Upper lobe of left lung (tissue), 6 donors: ENCODE measurements at places on chromosomes 11 and 22.

DNA sequence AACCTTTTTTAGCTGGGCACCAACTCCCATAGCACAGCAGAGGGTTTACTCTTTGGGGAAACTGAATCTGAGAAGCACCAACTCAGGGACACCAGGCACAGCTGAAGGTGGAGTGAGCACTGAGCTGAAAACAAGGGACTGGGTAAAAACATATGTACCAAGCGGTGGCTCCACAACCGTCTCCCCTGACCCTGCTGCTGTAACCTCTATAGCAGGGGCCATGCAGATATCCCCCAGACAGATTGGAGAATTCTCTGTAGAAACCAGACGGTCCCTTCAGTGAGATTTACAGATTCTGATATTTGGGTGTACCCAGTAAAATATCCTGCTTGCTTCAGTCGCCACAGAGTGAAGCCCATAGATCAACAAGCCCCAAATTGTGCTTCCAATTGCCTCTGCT lies 4.3 kb upstream of the SNX32 start:
- H3K4me3 ChIP-seq: no peak overlapping the region
- H3K27ac ChIP-seq: no peak overlapping the region
- DNase-seq: no peak

- H3K27me3 ChIP-seq: no peaks in the 10 kb centered on the region
- no peaks in the 10 kb centered on the region for H3K36me3 ChIP-seq
- H3K4me1 ChIP-seq: no peaks in the 10 kb centered on the region
- no peak overlapping the region for H3K4me3 ChIP-seq
Observed at GRCh38 chr11:119626871-119627270, 102.1 kb downstream of the NECTIN1 start.

DNA sequence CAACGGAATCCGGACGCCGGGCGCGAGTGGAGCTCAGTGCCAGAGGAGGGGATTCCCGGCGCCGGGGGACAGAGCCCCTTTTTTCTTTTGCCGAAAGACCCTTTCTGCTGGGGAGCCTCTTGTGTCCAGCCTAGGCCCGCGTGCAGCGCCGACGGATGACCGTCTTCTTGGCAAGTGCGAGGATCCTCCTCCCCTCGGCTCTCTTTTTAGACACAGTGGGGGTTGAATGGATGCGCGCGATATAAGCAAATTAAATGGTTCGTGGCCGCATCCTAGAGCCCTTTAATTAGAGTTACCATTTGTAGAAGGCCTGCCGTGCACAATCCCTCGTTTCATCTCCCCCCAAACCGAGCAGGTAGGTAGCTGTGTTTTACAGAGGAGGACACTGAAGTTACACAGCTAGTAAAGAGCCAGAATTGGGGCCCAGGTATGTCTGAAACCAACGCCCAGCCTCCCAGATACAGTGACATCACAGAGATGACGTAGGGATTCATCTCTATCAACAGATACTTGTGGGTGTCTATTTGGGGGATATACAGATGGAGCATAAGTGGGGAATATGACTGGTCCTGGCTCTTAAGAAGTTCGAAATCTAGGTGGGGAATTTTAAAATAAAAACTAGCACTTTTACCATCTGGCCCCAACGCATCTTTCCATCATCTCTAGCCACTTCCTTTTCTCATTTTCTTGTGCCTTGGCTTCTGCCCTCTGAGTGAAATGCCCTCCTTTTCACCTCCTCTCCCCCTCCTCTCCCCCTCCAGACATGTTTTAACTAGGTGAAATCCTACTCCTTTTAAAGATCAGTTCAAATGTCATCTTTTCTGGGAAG lies 875 bp downstream of the TCP11L1 start:
- peak overlapping the region; percentile 99 for H3K27ac ChIP-seq
- peak overlapping the region; percentile 92 for H3K4me3 ChIP-seq
- no peak for DNase-seq
- H3K4me1 ChIP-seq: peaks cover 12% of the 10 kb centered on the region
- H3K36me3 ChIP-seq: peaks cover 5% of the 10 kb centered on the region

DNA sequence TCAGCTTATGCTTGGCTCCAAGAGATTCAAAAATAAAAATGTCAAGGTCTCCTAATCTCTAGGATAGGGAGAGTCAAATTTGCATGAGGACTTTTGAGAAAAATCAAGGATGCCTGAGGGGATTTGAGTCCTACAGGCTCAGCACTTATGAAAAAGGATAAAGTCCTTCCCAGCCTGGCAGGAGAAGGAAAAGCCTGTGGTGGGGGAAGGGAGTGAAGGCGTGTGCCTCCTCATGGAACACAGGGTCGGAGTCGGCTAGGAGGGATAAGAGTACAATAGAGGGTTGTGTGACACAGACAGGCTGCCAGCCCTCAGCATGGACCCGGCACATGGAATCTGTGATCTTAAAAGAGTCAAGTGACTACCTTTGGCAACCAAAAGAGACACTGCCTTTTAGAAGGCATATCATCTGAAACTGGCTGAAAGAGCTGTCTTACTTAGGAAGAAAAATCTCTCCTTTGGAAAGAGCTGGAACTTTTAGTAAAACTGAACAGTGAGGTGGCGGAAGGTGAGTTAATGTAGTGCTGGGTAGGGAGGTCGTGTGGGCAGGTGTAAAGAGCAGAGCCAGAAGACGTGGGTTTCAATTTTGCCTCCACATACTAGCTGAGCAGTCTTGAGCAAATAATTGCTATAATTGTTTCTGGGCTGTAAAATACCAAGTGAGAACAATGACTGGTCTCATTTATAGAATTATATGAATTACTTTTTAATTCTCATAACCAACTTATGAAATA lies 58.8 kb upstream of the RDX start:
- H3K27ac ChIP-seq: no peak overlapping the region
- H3K4me3 ChIP-seq: no peak overlapping the region
- H3K36me3 ChIP-seq: no peaks in the 10 kb centered on the region
- DNase-seq: no peak
- H3K4me1 ChIP-seq: no peaks in the 10 kb centered on the region

DNA sequence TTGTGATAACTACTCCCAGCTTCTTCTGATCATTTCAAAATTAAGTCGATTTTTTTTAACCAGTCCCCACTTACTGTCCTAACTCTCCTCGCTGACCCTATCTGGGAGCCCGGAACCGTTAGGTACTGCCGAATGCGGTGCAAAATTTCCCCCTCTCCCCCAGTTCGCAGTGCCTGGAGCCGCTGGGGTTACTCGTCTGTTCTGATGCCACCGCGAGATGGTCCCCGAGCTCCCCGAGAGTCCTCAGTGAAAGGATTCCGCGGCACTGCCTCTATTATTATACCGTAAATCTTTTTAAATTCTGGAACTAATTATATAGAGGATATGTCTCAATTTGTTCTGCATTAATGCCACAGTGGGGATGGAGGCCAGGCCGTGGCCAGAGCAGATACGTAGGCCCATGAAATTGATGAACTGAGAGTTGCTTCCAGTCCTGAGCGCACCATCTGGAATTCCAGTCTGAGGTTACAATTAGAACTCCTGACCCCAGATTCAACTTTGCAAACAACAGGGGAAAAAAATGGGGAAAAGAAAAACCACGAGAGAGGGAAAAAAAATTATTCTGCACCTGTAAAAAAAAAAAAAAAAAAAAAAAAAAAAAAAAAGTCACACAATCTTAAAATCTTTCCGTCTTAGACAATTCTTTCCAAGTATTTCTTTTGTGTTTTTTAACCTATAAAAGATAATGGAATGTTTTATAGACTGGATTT lies 4.3 kb upstream of the WT1 start:
- peaks cover 16% of the 10 kb centered on the region for H3K27me3 ChIP-seq
- no peaks in the 10 kb centered on the region for H3K36me3 ChIP-seq
- peaks cover 17% of the 10 kb centered on the region for H3K4me1 ChIP-seq
- DNase-seq: no peak
- H3K27ac ChIP-seq: no peak overlapping the region

DNA sequence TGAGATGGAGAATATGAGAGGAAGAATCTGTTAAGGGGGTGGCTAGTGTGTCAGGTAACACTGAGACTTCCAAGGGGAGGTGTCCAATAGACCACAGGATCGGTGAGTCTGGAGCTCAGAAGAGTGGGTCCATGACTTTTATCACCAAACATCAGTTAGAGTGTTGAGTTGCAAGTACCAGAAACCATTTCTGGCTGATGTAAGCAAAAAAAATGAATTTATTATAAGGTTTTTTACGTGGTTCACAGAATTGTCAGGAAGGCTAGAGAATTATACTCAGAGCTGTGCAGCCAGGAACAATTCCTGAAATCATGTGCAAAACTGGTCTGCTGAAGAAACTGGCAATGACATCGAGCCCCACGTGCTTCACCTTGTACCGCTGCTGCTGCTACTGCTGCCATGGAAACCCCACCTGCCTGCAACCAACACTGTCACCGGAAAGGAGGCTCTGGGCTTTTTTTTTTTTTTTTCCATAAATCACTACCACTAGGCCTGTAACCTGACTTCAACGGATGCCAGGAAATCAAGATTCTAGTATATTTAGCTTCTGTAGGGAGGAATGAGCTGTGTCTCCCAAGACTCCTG lies 16.6 kb upstream of the STK33 start:
- no peak overlapping the region for H3K27ac ChIP-seq
- H3K4me1 ChIP-seq: peaks cover 2% of the 10 kb centered on the region
- DNase-seq: no peak
- H3K27me3 ChIP-seq: no peaks in the 10 kb centered on the region

- no peak for DNase-seq
- H3K27ac ChIP-seq: peak overlapping the region; percentile 75
- H3K36me3 ChIP-seq: no peaks in the 10 kb centered on the region
- no peak overlapping the region for H3K4me3 ChIP-seq
- H3K4me1 ChIP-seq: peaks cover 11% of the 10 kb centered on the region
Observed at GRCh38 chr11:44766112-44766971, 39.6 kb downstream of the TSPAN18 start.

DNA sequence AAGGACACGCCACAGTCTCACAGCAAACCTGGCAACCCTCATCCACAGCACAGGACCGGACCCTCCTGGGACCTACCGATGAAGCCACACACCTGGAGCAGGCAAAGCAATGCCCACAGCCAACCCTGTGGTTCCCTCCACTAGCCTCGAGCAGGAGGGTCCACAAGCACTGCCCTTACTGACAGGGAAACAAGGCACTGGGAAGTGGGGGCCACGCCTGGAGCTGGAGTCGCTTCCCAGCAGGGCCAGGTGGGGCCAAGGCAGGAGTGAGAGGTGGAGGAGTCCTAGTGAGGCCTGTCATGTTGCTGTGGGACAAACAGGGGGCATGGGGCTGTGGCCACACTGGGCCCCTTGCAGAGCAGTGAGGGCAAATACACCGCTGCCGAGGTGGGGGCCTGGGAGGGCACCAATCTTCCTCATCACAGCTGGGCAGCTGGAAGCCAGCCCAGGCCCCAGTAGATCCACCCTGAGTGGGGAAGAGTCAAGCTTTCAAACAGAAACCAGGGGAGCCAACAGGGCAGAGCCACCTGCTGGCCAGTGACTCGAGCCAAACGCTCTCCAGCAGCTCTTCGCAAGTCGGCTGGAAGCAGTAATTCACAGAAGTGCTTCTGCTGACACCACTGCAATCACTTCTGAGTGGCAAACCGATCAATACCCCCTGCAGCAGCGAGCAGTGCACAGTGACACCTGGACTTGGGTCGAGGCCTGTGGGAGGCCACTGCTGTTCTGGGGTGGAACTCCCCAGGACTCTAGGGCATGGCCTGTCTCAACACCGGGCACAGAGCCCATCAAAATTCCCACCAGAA lies 13.7 kb downstream of the SULT4A1 start:
- no peak overlapping the region for H3K27ac ChIP-seq
- H3K36me3 ChIP-seq: no peaks in the 10 kb centered on the region
- no peaks in the 10 kb centered on the region for H3K27me3 ChIP-seq
- peak; percentile 5 for DNase-seq

DNA sequence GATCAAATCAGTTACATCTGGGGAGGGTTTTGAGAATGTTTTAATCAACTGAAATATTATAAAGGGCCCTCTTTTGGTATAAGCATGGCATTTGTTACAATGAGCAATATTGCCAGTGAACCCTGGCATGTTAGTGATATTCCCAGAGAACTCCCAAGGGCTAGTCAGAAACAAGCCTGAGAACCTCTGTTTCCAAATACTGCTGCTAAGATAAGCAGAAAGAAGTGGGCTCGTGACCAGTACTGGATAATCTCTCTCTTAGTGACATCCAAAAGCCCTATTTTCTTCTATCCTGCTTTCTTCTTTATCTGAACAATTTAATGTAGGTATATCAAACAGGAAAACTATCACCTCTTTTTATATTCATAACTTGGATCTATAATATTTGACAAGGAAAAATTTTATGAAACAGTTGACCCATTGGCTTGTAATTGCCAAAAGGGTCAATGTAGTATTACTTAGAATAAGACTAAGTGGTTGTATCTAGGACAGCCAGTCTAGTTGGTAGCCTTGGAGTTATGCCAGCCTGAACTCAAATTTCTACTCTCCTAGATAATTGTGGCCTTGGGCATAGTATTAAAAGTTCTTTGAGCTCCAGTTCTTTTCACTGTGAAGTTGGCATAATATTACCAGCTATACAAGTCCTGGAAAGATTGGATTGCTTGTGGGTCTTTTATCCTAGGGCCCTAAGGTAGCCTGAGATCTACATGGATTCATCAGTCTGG lies 15.7 kb downstream of the CAT start:
- DNase-seq: no peak
- H3K36me3 ChIP-seq: peaks cover 89% of the 10 kb centered on the region
- H3K4me3 ChIP-seq: no peak overlapping the region
- no peaks in the 10 kb centered on the region for H3K27me3 ChIP-seq
- H3K27ac ChIP-seq: no peak overlapping the region

DNA sequence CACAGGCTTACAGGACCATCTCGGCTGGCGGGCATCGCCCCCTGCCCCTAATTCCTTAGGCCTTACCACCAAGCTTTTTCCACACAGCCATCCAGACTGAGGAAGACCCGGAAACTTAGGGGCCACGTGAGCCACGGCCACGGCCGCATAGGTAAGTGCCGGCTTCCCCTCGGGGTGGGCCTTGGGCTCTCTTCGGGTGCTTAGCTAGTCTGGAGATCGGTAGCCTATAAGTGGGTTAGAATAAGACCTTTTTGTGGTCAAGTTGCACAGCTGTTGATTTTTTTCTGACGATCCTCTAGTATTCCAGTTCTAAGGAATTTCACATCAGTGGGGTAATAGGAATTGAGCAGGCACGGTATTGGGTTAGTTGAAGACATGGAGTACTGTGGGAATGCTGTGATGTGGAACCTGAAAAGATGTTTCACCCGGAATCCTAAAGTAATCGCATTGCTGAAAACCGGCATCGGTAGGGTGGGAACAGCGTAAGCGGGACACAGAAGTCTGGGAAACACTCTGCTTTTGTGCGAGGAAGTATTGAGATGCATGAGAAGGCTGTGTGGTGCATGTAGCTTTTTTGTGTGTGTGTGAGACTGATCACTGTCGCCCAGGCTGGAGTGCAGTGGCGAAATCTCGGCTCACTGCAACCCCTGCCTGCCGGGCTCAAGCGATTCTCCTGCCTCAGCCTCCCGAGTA lies 669 bp downstream of the RPL27A start:
- H3K27me3 ChIP-seq: no peaks in the 10 kb centered on the region
- peak; percentile 33 for DNase-seq
- peaks cover 27% of the 10 kb centered on the region for H3K4me1 ChIP-seq
- peak overlapping the region; percentile 55 for H3K4me3 ChIP-seq
- peaks cover 24% of the 10 kb centered on the region for H3K36me3 ChIP-seq
